ENCODE measurements at places on chromosomes 2 and 18. TPM values are rescaled to one million over a fixed set of nuclear protein-coding genes. Genes with fewer than 3 reads are reported as not detected.

The NEURL3 gene
- not detected for total RNA-seq

DNA sequence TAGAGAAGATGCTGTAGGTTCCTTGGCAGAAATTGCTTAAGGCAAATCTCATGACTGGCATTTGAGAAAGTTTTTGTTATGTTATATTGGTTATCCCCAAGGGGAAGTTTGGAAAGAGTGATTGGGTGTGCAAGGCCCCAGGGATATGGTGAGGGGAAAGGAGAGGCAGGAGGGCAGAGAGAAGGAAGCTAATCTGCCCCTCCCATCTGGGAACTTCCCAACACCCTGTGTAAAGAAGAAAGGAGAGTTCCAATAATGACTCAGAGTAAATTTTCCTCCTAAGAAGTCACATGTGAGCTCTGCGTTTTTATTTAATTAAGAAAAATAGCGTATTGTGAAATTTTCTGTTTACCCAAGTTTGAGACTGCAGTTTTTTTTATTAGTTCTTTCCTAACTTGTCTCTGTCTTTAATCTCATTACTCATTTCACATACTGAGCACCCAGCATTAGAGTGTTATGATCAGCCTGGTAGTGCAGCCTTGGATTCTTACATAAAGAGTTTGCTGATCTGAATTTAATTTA, 3.1 kb upstream of the KYNU start:
- DNase-seq, result no peak

DNA sequence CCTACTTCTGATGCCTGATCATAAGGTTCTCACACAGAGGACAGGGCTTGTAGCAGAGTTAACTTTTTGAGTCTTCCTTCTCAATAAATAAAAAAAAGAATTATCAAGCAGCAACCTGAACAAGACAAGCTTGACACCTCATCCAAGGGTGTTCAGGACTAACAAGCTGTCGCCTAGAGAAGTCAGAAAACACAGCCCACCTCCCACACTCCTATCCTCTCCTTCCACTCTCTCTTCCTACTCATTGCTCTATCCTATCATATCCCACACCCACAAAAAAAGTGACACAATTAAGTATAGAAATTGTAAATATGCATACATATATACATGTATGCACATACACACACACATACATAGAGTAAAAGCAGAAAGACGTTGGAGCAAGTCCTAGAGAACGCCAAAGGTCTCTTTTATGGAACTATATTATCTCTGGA, 5.4 kb downstream of the NBAS start:
- DNase-seq, result no peak

- DNase-seq, result no peak
These were observed 56.4 kb downstream of the ADCY3 start for GRCh38 chr2:24863641-24864040.

GRCh38 chr2:15506229-15506819, 54.8 kb downstream of the NBAS start:
- DNase-seq, result no peak

The MC5R gene
- not detected for total RNA-seq

DNA sequence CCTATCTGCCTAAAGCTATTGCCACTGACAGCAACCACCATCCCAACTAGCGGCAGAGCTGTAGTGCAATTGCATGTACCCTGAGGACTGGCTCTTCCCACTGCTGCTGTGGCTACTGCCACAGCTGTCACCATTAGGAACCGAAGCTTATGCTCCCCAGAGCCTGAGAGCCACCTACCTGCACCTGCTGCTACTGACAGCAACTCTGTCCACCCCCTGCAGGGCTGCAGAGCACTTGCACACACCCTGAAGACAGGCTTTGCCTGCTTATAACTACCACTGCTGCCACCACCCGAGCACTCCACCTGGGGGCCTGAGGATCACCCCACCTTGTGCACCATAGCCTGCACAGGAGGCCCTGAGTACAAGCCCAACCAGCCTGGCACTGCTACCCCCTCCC, 217.6 kb upstream of the FOSL2 start:
- DNase-seq, result no peak

- no peak for DNase-seq
These were observed 256.0 kb downstream of the DCDC2C start for GRCh38 chr2:3959372-3959771.

The OSBPL1A gene
- total RNA-seq, result 2.7 TPM

DNA sequence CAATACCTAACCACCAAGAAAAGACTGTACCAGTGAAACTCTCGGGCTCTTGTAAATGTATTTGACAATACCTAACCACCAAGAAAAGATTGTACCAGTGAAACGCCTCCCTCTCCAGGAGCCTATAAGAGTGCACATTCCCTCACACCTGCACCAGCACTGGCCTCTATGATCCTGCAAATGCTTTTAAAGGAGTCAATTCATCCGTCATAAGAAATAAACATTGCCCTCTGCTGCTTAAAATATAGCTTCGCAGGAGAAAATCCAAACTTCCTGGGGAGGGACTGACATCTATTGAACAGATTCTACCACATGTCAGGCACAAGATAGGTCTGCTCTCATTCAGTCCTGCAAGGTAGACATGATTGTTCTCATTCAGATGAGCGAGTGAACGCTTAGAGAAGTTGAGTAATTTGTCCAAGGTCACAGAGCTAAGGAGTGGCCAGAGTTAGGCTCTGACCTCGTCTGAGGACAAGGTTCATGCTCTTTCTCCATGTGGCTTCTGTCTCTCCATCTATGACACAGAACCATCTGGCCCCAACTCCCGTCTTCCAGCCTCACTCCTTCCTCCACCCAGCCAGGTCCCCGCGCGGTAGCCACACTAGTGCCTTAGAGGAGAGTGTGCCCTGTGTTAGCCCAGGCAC, 38.7 kb downstream of the MCFD2 start:
- DNase-seq, result no peak

- no peak for DNase-seq
These were observed 1.6 kb downstream of the SLC66A2 start for GRCh38 chr18:79949697-79950487.

- DNase-seq, result no peak
These were observed 166.3 kb downstream of the RAB3GAP1 start for GRCh38 chr2:135218426-135218825.

DNA sequence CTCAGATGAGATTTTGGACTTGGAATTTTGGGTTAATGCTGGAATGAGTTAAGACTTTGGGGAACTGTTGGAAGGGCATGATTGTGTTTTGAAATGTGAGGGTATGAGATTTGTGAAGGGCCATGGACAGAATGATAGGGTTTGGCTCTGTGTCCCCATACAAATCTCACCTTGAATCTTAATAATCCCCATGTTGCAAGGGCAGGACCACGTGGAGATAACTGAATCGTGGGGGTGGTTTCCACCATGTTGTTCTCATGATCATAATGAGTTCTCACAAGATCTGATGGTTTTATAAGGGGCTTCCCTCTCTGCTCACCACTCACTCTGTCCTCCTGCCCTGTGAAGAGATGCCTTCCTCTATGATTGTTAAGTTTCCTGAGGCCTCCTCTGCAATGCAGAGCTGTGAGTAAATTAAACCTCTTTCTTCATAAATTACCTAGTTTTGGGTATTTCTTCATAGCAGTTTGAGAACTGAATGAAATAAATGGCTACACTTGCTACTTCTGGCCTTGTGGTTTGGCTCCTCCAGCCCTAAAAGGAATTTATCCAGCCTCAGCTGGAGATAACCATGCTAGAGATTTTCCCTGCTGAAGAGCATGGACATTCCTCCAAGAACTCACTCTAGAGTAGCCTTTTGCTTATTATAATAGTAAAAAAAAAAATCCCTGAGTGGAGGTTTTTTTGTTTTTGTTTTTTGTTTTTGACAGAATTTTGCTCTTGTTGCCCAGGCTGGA, 144.3 kb upstream of the TFPI start:
- DNase-seq, result no peak

DNA sequence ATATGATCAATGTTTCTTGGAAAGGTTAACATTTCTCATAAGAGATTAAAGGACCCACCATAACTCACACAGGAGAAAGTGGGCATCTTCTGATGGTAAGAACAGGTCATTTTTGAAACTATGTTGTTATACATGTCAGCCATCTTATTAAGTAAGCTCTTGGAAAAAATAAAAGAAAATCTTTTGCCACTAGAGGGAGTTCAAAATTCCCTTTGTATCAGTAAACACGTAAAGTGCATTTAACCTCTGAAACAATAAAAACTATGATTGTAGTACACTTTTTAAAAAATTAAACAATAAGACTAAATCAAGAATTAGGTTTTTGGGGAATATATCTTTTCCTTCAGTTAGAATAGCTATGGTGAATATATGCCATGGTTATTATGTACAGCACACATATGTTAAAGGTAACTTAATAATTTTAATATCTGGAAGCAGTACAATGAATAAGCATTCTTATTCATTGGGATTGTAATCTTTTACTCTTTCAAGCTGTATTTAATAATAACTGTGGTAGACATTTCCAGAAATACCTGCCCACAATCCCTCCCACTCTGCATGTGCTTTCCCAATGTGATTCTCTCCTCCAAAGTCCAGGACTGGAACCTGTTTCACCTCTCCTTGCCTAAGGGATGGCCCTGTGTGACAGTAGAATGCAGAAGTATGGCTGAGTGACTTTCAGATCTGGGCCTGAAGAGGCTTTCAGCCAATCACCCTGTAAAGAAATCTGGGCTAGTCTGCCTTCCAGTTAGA, 64.2 kb downstream of the RBMS1 start:
- DNase-seq, result no peak

The AKAIN1 gene
- total RNA-seq, result not detected

Measured in activated T-cell treated with anti-CD3 and anti-CD28 coated beads, Interleukin-2, amount 50 U/mL, for 4 hours (primary cell).